ENCODE measurements at places on chromosomes 1 and 21.

DNA sequence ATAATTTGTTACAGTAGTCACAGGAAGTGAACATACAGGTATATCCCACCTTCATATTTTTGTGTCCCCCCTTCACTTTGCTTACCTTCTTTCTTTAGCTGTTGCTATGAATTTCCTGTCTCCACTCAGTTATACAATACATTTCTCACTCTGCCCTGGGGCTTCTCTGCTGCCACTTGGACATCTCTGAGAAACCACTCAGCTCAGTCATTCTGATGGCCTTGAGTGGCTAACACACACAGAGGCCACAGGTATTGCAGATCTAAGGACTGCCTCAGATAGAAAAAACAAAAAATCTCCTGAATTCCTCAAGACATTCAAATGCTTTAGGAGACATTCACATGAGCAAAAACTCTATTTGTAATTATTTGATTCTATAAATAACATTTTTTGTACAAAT is 87.7 kb downstream of the OLFM3 start:
- no peaks in the 10 kb centered on the region for H3K36me3 ChIP-seq
- no peak overlapping the region for H3K27ac ChIP-seq
- DNase-seq: no peak

GRCh38 chr1:169858467-169858866 is 35.2 kb downstream of the SCYL3 start:
- H3K4me3 ChIP-seq: no peak overlapping the region
- H3K36me3 ChIP-seq: peaks cover 16% of the 10 kb centered on the region
- no peaks in the 10 kb centered on the region for H3K4me1 ChIP-seq
- no peak for DNase-seq
- no peak overlapping the region for H3K27ac ChIP-seq
- H3K27me3 ChIP-seq: no peaks in the 10 kb centered on the region

GRCh38 chr1:91583326-91583755 is 82.7 kb downstream of the CDC7 start:
- H3K4me3 ChIP-seq: no peak overlapping the region
- no peaks in the 10 kb centered on the region for H3K36me3 ChIP-seq
- no peaks in the 10 kb centered on the region for H3K27me3 ChIP-seq

DNA sequence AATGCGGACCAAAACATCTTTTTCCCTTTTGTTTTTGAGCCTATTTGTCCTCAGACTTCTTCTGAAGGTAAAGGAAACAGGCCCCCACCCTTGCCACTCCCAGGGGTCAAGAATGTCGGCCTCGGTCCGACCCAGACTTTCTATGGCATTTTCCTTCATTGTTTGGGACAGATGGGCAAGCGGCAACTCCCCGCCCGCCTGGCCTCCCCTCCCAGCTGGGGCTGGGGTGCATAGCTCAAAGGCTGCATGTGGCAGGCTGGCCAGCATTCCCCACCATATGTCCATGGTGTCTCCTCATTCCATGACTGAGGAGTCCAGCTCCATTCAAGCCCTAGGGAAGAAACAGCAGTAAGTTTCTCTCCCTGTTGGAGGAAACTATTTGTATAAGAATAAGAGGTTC is 29.4 kb upstream of the TSPEAR start:
- H3K4me1 ChIP-seq: no peaks in the 10 kb centered on the region
- DNase-seq: no peak
- no peak overlapping the region for H3K27ac ChIP-seq
- no peaks in the 10 kb centered on the region for H3K27me3 ChIP-seq
- no peak overlapping the region for H3K4me3 ChIP-seq

- no peak overlapping the region for H3K4me3 ChIP-seq
- peaks cover 20% of the 10 kb centered on the region for H3K4me1 ChIP-seq
- no peaks in the 10 kb centered on the region for H3K36me3 ChIP-seq
- H3K27me3 ChIP-seq: no peaks in the 10 kb centered on the region
- DNase-seq: peak; percentile 72
Measured at GRCh38 chr1:98794196-98794886, 132.8 kb downstream of the SNX7 start.

- no peak for DNase-seq
- no peaks in the 10 kb centered on the region for H3K36me3 ChIP-seq
- H3K27me3 ChIP-seq: no peaks in the 10 kb centered on the region
- no peak overlapping the region for H3K27ac ChIP-seq
- H3K4me1 ChIP-seq: no peaks in the 10 kb centered on the region
Measured at GRCh38 chr1:188769936-188770335, 1707.7 kb downstream of the BRINP3 start.

DNA sequence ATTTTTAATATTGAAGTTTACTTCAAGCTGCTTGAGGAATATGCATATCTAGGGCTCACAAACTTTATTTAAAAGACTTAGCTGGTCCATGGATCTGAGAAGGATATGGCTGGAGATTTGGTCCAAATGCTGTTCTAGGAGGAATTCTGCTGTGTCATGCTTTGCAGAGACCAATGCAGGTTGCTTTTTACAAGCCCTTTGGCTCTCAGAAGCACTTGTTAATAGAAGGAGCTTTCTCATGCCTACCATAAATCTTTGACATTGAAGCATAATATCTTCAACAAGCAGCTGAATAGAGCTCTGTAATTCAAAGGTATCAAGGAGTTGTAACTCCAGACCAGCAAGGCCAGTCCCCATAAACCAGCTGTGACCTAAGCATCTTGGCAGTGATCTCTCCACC is 299.1 kb downstream of the HHAT start:
- H3K36me3 ChIP-seq: no peaks in the 10 kb centered on the region
- no peaks in the 10 kb centered on the region for H3K27me3 ChIP-seq
- no peak overlapping the region for H3K4me3 ChIP-seq
- H3K27ac ChIP-seq: no peak overlapping the region

- no peaks in the 10 kb centered on the region for H3K4me1 ChIP-seq
- H3K4me3 ChIP-seq: no peak overlapping the region
- H3K36me3 ChIP-seq: no peaks in the 10 kb centered on the region
- DNase-seq: no peak
- no peaks in the 10 kb centered on the region for H3K27me3 ChIP-seq
Measured at GRCh38 chr1:209999005-209999404, 61.0 kb downstream of the SYT14 start.
